ENCODE measurements at places on chromosomes 4 and X. TPM values are rescaled to one million over a fixed set of nuclear protein-coding genes. Genes with fewer than 3 reads are reported as not detected.

HDX gene
- total RNA-seq = 11.4 TPM

PNMA6A gene
- total RNA-seq = 0.18 TPM

MAGEA3 gene
- total RNA-seq = not detected

ADRA2C gene
- total RNA-seq = 0.28 TPM

PAGE1 gene
- not detected for total RNA-seq

CXCL1 gene
- not detected for total RNA-seq

NHSL2 gene
- 0.83 TPM for total RNA-seq

SYTL5 gene
- 0.56 TPM for total RNA-seq

VCX3B gene
- total RNA-seq = not detected

TCEAL9 gene
- 94.4 TPM for total RNA-seq

GLUD2 gene
- 1.6 TPM for total RNA-seq

LDB2 gene
- total RNA-seq = 92.8 TPM

UGT2B11 gene
- total RNA-seq = not detected

GPR119 gene
- not detected for total RNA-seq

CRMP1 gene
- 4.4 TPM for total RNA-seq

EGFL6 gene
- total RNA-seq = not detected

DYNLT3 gene
- 18.8 TPM for total RNA-seq

CENPE gene
- 14.5 TPM for total RNA-seq

MAGED4 gene
- 9.9 TPM for total RNA-seq

SYN1 gene
- under 0.01 TPM for total RNA-seq

CXCL11 gene
- under 0.01 TPM for total RNA-seq

VEGFC gene
- total RNA-seq = 26.9 TPM

KLKB1 gene
- total RNA-seq = under 0.01 TPM

All from IMR-90 (cell line).